GM03348 (cell line): ENCODE measurements at places on chromosomes 3 and 15.

DNA sequence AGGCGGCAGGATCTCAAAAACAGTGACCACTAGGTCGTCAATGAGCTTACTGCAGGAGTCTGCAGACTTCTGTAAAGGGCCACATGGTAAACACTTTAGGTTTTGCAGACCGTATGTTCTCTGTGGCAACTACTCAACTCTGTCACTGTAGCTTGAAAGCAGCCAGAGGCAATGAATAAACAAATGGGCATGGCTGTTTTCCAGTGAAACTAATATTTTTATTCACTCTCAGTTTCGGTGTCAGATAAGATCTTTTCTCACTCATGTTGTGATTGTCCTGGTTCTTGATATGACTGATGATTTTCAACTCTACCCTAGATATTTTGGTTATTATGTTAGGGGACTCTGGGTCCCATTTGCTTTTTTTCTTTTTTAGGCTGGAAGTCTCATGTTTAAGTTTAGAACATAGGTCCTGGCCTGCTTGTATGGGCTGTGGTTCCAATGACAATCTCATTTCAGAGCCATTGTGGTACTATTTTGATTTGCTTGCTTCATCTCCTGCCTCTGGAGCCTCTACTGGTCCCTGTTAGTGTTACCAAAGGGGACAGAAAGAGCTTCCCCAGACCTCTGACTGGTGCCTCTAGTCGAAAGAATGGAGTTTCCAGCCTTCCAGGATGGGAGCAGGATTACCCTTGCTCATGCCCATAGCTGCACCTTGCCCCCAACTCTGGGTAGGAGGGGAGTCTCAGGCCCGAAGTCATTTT, 222.0 kb downstream of the STT3B start:
- no peak for DNase-seq

GRCh38 chr15:77496715-77497109, 76.0 kb downstream of the HMG20A start:
- DNase-seq = peak; percentile 93

GRCh38 chr3:16607718-16608117, 2.5 kb upstream of the DAZL start:
- DNase-seq = no peak

- no peak for DNase-seq
These were observed 123.6 kb upstream of the DPH6 start for GRCh38 chr15:35669432-35670045.

- DNase-seq = no peak
These were observed 228.8 kb upstream of the BHLHE40 start for GRCh38 chr3:4750306-4750968.

GRCh38 chr15:47400603-47401002, 316.7 kb upstream of the SEMA6D start:
- no peak for DNase-seq

- DNase-seq = no peak
These were observed 15.5 kb downstream of the MRPS25 start for GRCh38 chr3:15049584-15049983.

GRCh38 chr15:84586696-84587095, 14.1 kb upstream of the ZSCAN2 start:
- DNase-seq = no peak

- DNase-seq = no peak
These were observed 23.9 kb downstream of the DPH6 start for GRCh38 chr15:35522061-35522460.

DNA sequence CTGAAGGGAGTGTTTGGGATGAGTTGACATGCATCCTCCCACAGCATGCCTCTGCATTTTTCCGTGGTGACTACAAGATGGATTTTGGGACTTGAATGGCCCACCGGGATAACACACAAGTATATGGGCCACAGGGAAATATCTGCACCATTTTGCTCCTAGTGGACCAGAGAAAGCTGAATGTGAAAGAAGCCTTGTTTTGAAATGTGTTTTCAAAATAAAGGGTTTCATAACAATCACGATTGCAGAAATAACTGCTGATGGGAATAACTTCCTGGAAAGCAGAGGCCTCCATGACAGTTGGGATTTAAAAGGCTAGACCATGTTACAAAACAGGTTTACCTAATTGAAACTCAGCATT, 77.5 kb upstream of the PRR23C start:
- DNase-seq = peak; percentile 60

DNA sequence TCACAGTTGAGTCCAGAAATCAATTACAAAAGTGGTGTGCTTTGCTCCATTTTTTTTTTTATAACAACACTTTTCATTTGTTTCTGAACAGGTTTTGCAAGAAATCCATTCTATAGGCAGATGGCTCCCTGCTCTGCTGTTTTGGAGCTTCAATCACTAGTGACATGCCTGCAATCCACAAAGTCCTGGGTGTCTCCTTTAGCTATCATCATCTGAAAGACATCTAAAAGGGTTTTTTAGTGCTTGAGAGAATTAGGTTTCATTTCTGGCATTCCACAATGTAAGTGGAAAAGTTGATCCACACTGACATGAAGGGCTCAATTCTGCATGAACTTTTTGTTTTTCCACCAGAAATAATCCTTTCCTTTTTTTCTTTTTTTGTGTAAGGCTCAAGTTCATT, 24.0 kb upstream of the MEIS2 start:
- no peak for DNase-seq

- DNase-seq = no peak
These were observed 58.6 kb downstream of the SIDT1 start for GRCh38 chr3:113590983-113591382.
